Right atrium auricular region (tissue), 2 donors: ENCODE measurements at places on chromosomes 1 and 21. TPM values are rescaled to one million over a fixed set of nuclear protein-coding genes. Genes with fewer than 3 reads are reported as not detected.
A peak's percentile ranks its signal among the peaks of the same experiment; 100 is the strongest.

Gene SPRR1B
- not detected for total RNA-seq

Gene PGLYRP3
- not detected for total RNA-seq

GRCh38 chr1:94044290-94044790 lies 76.6 kb downstream of the ABCA4 start:
- peak; percentile 79 for DNase-seq

Gene GPR25
- not detected for total RNA-seq

DNA sequence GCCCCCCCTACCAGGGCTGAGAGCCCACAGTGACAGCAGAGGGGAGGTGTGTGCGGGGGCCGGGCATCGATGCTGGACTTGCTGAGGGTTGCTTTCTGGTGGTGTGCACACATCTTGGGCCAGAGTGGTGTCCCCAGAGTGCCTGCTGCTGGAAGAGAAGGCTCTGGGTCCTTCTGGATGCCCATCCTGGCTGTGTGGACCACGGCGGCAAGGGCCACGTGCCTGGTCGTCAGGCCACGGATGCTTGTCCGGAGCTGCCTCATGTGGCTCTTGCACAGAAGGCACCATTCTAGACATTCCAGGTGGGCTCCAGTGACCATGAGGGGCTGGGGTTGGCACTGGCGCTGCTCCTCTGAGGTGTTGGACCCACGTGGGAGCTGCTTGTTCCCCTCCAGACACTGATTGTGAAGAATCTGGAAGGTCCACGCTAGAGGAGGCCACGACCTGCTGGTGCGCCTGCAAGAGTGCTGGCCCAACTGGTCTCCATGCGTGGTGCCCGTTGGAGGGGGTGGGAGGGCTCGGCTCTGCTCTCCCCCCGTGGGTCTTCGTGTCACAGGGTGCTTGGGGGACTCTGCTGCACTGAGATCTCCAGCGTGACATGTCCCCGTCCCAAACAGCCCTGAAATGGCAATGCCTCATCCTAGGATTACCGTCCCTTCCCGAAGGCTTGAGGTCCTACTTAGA lies 25.8 kb downstream of the SKI start:
- no peak for DNase-seq

DNA sequence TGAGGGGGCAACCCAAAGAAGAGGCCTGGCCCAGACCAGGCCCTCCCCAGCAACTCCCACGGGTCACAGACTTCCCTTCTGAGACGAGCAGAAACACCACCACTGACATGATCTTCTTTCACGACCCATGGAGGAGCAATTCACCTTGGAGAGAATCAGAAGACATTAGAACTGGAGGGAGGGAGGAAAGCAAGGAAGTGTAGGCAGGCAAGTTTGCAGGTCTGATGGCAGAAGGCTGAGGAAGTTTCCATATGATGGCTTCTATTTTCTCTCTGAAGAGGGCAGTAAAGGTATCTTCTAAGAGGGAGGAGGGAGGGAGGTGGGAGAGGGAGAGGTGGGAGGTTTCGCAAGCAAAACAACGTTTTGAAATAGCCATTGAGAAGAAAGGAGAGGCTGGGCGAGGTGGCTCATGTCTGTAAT lies 1.4 kb upstream of the UBXN10 start:
- no peak for DNase-seq

- no peak for DNase-seq
These were observed 5.0 kb downstream of the VANGL2 start for GRCh38 chr1:160405331-160405877.

GRCh38 chr1:113391649-113392271 lies 1.4 kb downstream of the MAGI3 start:
- no peak for DNase-seq

DNA sequence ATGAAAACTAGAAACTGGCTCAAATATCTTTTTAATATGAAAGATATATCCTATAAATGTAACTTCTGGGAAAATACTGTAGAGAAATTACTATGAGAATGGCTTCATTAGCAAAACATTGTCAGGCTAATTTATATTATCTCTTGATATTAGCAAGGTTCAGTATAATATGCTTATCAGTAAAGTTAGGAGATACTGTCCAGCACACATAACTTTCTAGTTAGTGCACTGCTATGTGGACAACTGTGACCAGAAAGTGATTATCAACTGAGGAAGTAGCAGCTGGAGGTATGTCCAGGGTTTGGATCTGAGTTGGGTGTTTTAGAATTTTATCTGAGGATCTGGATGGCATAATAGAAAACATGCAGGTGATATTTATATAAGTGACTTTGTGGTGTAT lies 7.5 kb downstream of the LRRC8C start:
- no peak for DNase-seq

DNA sequence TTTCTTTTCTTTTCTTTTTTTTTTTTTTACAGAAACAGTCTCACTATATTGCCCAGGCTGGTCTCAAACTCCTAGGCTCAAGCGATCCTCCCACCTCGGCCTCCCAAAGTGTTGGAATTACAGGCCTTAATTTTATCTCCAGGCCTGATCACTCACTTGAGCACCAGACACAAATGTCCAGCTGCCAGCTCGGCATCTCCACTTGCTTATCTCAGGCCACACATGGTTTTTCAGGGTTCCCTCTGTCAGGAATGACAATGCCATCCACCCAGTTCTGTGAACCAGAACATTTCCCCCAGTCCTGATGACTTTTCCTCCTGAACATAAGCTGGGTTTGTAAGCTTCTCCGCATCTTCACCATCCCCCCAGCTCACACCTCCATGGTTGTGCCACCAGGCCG lies 44.6 kb upstream of the ZNF281 start:
- DNase-seq, result no peak

Gene NEGR1
- total RNA-seq, result 9.9 TPM

Gene TCHH
- 0.04 TPM for total RNA-seq

DNA sequence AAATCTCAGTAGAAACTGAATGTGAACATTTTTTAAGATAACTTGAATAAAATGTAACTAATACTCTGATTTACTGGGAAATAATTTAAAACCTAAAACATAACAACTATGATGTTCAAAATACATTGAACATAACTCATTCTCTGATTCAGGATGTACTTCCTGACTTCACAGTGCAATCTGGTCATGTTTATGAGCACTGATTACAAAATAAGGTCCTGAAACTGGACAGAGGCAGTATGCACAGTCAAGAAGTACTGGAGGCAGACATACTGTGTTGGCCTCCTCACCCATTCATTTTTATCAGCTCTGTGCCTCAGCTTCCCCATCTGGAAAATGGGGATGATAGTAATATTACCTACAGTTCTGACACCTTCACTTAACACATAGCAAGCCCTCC lies 651.3 kb downstream of the PTPRC start:
- no peak for DNase-seq

DNA sequence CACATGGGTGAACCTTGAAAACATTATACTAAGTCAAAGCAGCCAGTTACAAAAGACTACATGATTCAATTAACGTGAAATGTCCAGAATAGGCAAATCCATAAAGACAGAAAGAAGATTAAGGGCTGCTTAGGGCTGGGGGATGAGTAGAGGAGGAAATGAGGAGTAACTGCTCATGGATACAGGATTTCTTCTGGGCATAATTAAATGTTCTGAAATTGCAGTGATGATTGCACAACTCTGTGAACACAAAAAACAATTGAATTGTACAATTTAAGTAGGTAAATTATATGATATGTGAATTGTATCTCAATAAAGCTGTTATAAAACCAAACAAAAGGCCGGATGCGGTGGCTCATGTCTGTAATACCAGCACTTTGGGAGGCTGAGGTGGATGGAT lies 52.2 kb downstream of the RERE start:
- DNase-seq, result no peak

- no peak for DNase-seq
These were observed 95.6 kb downstream of the RERE start for GRCh38 chr1:8721679-8722324.

Gene S100A14
- 2.4 TPM for total RNA-seq
